A172 (cell line): ENCODE measurements at places on chromosomes 1 and 21. TPM values are rescaled to one million over a fixed set of nuclear protein-coding genes. Genes with fewer than 3 reads are reported as not detected.

Gene ILF2
- total RNA-seq, result 578 and 601 TPM in 2 replicates

Gene CDC73
- 32.2 and 34.7 TPM in 2 replicates for total RNA-seq

Gene YY1AP1
- 48.2 and 64.7 TPM in 2 replicates for total RNA-seq

Gene FAM131C
- 1.1 and 1.8 TPM in 2 replicates for total RNA-seq

Gene OR10K2
- not detected in 2 replicates for total RNA-seq

Gene SV2A
- total RNA-seq, result 32.2 and 37.7 TPM in 2 replicates

Gene WDTC1
- total RNA-seq, result 7.6 and 8.8 TPM in 2 replicates

Gene HAPLN2
- total RNA-seq, result 0.26 TPM in 1 of 2 replicates, not detected in the other

Gene SLAMF9
- total RNA-seq, result not detected in 2 replicates

Gene DYNLT5
- total RNA-seq, result not detected in 2 replicates

Gene WDR64
- total RNA-seq, result not detected in 2 replicates

GRCh38 chr1:24926563-24927249 is 3.4 kb downstream of the RUNX3 start:
- no peak for DNase-seq

GRCh38 chr21:45460611-45461368 is 55.8 kb downstream of the COL18A1 start:
- peak; percentile 89 for DNase-seq

- no peak for DNase-seq
These were observed 198.6 kb upstream of the ESRRG start for GRCh38 chr1:216921866-216922265.

DNA sequence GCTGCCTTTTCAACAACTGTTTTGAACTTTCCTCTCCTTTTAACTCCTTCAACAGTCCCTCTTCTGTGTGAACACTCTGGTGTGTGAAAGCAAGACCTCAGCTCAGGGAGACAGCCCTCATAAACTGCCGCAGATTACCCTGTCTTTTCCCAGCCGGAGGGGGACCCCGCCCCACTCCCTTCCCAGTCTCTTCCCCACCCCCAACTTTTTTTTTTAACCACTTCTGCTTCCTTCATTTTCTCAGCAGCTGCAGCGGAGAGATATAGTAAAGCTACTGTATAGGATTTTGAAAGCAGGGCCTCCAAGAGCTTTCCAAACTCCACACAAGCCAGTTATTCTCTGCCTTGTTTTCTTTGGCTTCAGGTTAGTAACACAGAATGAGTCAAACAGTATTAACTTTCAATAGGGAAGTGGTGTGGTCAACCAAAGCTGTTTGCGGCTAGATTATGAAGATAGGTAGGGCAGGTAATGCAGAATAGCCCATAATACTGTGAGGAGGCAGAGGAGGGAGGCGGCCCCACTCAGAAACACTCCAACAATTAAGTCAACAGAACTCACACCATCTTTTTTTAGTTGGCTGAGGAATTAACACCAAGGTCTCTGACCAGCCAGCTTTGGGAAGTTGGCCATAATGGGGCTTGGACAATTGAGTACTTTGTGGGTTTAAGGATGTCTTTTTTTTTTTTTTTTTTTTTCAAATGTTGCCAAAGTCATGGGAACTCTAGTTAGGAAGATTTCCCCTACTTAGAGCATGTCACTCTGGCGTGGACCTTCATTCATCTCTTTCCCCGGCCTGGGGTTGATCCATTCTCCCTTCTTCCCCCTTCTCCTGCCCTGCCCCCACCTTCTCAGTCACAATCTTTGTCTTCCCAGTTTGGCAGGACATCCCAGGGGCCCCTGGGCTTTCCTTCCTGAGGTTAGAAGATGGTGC is 177.0 kb downstream of the CLIC6 start:
- DNase-seq, result peak; percentile 87

- DNase-seq, result no peak
These were observed 18.9 kb downstream of the SDE2 start for GRCh38 chr1:225980005-225980836.

DNA sequence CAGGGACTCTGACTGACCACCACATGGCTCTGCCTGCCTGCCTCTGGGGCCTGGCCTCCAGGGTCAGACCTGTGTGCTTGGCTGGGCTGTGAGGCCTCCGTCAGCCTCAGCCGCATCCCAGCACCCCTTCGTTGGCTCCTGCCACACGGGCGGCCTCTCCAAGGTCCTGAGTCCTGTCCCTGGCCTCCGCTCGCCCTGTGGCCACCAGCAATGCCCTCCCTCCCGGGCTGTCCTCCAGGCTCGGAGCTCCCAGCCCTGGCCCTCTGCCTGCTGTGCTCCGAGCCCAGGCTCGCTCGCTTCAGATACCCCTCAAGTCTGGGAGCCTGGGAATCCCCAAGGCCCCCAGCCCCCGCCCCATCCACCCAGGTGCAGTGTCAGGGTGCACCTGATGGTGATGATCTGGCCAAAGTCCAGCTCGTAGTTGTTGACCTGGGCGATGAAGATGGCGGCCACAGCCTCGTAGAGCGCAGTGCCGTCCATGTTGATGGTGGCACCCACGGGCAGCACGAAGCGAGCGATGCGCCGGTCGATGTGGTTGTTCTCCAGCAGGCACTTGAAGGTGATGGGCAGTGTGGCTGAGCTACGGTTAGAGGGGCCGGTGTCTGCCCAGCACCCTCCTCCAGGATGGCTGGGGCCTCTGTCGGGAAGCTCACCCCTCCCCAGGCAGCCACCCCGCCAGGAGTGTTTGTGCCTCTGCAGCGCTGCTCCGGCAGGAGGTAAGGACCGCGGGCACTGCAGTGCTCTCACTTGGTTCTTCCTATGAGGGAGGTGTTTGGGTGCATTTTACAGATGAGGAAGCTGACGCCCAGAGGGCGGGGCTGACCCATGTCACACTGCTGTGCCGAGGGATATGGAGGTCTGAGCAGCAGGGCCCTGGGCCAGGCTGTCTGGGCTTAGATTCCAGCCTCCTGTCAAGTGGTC is 28.5 kb downstream of the PODN start:
- no peak for DNase-seq

DNA sequence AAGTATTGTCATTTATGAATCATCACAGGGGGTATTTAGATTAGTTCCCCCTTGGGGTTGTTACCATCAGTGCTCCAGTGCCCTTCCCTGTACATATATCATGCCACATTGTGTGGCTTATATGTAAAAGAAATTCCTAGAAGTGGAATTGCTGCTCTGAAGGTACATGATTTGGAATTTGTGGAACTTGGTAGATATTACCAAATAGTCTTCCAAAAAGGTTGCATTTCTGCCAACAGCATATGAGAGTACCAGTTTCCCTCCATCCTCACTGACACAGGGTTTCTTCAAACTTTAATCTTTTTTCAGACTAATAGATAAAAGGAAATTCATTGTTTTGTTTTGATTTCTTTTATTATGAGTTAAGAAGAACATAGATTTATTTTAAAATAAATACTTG is 41.3 kb downstream of the AKNAD1 start:
- no peak for DNase-seq

GRCh38 chr1:87170157-87170556 is 158.5 kb upstream of the LMO4 start:
- DNase-seq, result no peak

DNA sequence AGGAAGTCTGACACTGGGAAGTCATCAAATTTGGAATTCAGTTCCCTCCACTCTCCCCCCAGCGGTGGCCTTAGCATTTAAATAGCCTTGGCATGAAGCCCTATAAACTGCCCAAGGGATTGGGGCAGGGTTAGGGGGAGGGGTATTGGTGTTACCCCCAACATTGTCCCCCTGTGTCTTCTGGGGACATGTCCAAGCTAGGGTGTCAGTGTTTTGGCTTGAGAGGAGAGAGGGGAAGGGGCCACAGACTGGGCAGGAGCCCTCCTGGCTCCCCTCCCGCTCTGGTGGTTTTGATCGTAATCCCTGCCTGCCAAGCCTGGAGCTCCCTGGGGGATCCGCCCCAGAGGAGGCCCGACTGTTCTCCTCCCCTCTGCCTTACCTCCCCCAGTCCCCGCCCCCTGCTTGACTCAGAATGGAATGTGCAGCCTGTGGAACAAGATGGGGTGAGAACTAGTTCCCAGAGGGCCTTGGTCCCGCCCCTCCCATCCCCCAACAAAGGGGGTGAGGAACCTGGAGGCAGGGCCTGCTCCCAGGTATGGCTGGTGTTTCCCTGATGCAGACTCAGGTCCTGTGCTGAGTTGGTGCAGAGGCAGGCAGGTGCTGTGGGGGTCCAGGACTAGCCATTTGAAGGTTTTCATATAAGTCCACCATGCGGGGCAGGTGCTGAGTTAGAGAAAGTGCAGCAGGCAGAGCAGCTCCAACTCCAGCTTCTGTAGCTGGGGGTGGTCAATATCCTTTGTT is 7.4 kb downstream of the SOX13 start:
- peak; percentile 93 for DNase-seq

DNA sequence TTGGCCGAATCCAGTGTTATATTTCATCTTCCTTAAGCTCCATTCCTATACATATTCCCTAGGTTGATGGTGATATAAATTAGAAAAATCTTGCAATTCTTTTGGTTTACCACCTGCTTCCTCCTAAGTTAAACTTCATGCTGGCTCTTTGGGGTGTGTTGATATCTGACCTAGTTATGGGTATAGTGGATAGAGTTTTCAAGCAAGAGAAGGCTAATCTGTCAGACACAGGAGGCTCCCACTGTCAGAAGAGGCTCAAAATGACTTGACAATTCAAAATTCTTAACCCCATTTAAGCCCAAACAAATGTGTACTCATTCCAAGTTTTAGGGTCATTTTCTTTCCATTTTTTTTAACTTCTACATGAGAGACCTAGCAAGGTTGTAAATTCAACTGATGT is 8.5 kb upstream of the SLC35D1 start:
- no peak for DNase-seq

GRCh38 chr1:221458447-221459156 is 283.3 kb downstream of the DUSP10 start:
- no peak for DNase-seq

GRCh38 chr1:112798292-112798691 is 83.2 kb upstream of the PPM1J start:
- no peak for DNase-seq

GRCh38 chr21:32946654-32947053 is 79.1 kb upstream of the OLIG2 start:
- DNase-seq, result no peak

DNA sequence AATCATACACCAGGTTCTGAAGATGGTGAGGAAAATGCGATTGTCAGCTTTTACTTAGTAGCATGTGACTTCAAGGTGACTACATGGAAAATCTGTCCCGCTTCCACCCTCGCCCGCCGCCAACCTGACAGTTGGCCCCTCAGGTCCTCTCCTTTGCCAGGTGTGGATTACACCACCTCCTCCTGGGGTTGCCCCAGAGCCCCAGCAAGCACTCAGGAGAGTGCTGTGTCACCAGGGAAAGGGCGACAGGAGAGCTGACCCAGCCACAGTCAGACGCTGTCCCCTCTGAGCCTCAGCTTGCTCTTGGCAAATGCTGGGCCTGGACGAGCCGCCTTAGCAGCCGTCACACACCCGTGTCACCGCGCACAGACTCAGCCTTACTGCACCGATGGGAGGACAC is 17.9 kb downstream of the PTTG1IP start:
- DNase-seq, result no peak
